ENCODE measurements at places on chromosomes 12 and 14.

DNA sequence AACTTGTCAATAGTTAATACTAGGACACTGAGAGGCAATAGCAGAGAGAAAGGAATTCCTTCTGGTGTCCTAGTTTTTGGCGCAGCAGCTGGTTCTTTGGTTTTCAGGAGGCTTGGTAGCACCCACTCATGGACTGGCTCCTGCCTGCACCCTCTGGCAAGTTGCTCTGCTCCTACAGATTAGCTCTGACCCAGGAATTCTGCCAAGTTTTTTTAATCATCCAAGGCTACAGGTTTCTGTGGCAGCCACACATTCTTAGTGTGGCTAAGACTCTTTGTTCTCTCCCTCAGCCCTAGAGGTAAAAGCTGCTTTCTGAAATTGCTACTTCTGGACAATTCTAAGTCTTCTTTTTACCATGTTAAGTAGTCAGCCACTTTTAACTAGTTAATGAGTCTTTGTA, 72.0 kb upstream of the FKBP4 start:
- DNase-seq: no peak

GRCh38 chr12:112010415-112011344, 2.3 kb downstream of the TMEM116 start:
- no peak for DNase-seq

GRCh38 chr14:99604278-99604765, 315 bp upstream of the CCDC85C start:
- DNase-seq: peak; percentile 95

- no peak for DNase-seq
Measured at GRCh38 chr14:66085224-66085623, 400.9 kb upstream of the CCDC196 start.

DNA sequence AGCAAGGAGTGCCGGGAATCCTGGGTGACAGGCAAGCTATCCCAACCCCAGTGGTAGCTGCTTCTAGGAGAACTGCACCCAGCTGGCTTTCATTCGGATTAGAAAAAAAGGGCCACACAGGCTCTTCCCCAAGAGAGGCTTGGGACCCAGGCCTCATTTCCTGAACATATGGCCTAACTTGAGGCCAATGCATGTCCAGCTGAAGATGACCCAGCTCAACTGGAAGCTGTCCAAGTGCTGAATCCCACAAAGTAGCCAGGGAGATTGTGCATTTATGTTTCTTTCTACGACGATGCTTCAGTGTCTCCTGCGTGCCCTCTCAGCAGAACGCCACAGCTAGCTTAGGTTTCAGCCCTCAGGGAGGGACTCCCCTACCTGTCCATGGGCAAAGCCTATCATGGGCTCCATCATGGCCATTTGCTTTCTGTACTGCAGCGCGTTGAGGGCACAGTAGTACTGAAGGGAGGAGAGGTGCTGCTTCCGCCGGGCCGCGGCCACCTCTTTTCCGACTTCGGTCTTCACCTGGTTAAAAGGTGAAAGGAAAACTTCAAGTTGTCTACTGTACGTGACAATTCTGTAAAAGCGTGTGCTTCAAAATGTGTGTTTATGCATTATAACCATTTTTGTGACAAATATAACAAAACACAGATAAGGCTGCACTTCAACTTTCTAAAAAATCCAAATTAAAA, 29.1 kb downstream of the APPL2 start:
- no peak for DNase-seq

DNA sequence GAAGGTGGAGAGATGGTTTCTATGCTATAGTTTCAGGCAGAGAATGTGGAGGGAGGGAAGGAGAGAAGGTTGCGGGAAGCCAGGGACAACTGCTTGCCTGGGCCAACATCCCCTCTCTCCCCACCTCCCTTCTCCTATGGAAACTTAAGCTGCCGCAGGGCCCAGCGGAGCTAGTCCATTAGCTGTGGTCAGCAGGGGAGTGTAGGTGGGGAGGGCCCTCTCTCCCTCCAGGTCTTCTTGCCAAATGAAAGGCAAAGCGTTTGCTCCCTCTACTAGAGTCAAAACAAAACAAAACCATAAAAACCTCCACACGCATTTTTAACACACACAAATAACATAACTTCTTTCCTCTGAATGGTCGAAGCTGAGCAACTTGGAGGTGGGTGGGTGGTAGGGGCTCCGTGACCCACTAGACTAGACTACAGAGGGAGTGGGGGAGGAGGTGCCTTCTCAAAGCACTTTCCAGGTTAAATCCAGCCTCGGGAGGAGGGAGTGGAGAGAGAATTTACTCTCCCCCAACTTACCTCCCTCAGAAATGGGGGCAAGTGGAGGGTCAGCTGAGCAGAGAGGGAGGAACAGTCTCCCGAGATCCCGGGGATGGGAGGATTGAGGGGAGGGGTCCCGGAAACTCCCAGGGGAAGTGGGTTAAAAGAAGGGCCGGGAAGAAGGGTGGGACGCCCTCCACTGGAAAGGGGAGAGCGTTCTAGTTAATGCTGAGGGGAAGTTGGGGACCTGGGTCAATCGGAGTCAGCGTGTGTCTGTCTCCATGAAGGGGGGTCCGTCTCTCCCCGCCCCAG, 4.6 kb upstream of the CACNB3 start:
- DNase-seq: no peak

GRCh38 chr12:132285991-132286681, 43.3 kb downstream of the GALNT9 start:
- no peak for DNase-seq

GRCh38 chr14:99880651-99881420, 87.6 kb downstream of the EML1 start:
- no peak for DNase-seq

Measured in activated CD4-positive, alpha-beta T cell treated with anti-CD3 and anti-CD28 coated beads for 1 hour (primary cell).